ENCODE measurements at places on chromosomes 12 and 14.

- no peak for DNase-seq
These were observed 3.6 kb downstream of the COQ6 start for GRCh38 chr14:73953731-73954130.

- no peak for DNase-seq
These were observed 65.9 kb downstream of the ACACB start for GRCh38 chr12:109182041-109182839.

DNA sequence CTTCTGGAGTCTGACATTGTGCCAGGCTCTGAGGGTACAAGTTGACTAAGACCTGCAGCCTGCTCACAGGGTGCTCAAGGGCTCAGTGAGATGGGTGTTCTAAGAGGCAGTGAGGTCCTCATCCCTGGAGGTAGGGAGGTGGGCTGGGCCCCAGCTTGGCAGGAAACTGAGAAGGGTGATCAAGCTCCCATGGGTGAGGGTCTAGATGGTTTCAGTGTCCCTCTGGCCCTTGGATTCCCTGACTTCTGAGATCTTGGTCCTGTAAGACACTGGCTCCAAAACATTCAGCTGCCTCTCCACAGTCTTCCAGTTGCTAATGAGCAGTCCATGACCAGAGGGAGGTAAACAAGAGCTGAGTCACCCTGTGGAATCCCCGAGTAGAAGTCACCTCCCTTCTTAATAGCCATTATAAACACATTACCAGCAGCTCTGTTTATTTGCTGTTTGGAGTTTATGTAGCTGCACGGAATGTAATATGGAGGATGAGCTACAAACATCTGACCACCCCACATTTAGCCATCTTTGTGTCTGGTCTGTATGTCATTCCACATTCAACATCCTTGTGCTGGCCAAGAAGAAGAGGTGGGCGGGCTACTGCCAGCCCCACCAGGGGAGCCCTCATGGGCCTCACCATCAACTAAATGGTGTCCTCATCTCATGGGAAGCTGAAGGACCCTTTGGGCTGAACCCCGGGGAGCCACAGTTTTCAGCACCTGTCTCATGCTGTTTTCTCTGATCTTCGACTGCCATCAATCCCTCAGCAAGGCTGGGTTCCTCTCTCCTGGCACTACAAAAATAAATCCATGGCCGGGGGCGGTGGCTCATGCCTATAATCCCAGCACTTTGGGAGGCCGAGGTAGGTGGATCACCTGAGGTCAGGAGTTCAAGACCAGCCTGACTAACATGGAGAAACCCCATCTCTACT, 37.2 kb upstream of the BDKRB2 start:
- peak; percentile 57 for DNase-seq

GRCh38 chr14:89304972-89305703, 111.9 kb downstream of the FOXN3 start:
- peak; percentile 58 for DNase-seq

DNA sequence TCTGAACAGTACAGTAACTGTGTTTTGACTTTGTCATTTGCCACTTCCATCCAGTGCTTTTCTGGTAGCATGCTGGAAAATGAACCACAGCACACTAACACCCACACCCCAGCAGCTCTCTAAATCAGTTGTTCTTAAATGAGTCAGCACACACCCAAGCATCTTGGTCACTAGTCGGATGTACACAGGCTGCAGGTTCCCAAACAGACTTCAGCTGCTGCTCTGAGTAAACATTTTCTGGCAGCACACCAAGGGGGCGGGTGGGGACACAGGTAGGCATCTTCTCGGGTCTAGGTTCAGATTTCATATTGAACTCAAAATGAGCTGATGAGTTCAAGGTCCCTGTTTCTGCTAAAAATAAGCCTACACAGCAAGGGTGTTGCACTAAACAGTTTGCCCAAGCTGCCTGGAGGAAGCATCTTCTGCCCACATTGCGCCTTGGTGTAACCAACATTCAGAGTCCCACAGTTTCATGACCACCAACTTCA, 39.8 kb downstream of the IFNG start:
- DNase-seq = no peak

DNA sequence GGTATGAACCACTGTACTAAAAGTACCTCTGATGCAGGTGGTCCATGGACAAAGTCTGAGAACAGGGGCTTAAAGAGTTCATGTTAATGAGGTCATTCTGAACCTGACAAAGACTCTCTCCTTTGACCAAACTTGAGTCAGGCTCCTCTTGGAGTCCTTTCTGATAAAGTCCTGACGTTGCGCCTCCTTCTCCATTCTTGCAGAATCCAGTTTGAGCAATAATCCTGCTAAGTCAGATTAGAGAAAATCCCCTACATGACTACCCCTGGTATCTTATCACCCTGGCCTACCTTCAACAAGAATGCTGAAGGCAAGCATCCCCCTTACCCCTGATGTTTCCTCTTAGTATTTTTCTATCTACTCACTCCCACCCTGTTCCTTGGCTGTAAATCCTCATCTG, 46.0 kb upstream of the ISM2 start:
- DNase-seq = no peak

GRCh38 chr12:49949866-49950265, 671 bp upstream of the AQP2 start:
- DNase-seq = no peak

GRCh38 chr12:121713793-121714192, 1.2 kb downstream of the TMEM120B start:
- DNase-seq = no peak

- no peak for DNase-seq
These were observed 51.4 kb downstream of the WSCD2 start for GRCh38 chr12:108180255-108181094.

GRCh38 chr14:41549282-41549681, 57.4 kb upstream of the LRFN5 start:
- DNase-seq = no peak

GRCh38 chr12:18905134-18905533, 167.2 kb downstream of the CAPZA3 start:
- no peak for DNase-seq

- DNase-seq = peak; percentile 90
These were observed 33.0 kb downstream of the HIGD1C start for GRCh38 chr12:50985322-50985721.

DNA sequence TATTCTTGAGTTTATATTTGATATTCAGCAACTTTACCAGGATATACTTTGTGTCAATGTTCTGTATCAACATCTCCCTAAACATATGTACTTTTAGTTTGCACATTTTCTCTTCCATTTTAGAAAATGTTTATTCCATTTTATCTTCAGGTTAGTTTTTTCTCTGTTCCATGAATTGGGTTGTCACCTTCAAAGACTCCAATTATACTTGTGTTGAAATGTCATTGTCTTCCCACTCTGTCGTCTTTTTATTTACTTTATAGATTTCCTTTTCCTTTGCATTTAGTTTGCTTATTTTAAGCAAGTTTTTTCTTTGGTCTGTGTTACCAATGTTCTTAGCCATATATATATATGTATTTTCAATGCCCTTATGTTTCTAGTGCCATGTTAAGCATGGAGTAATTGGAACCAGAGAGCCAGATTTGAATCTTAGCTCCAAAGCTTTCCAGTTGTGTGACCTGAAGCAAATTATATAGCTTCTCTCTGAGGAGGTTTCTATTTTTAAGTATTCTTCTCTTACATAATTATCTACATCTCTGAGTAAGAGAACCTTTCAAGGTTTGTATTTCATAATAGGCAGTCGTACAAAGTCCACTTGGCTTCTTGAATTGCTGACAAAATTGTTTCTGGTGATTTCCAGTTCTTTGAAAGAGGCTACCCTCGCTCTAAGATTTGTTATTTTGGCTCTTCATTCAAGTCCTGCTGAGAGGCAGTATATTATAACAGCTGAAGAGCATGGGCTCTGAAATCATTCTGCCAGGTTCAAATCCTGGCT, 85.8 kb upstream of the DYRK2 start:
- DNase-seq = no peak

GRCh38 chr12:57518920-57519795, 1.2 kb downstream of the DDIT3 start:
- DNase-seq = peak; percentile 73

- no peak for DNase-seq
These were observed 22.3 kb upstream of the PLEKHH1 start for GRCh38 chr14:67510836-67511235.

GRCh38 chr12:49015196-49015595, 3.4 kb downstream of the PRKAG1 start:
- DNase-seq = no peak

GRCh38 chr14:99609245-99610170, 5.5 kb upstream of the CCDC85C start:
- no peak for DNase-seq

DNA sequence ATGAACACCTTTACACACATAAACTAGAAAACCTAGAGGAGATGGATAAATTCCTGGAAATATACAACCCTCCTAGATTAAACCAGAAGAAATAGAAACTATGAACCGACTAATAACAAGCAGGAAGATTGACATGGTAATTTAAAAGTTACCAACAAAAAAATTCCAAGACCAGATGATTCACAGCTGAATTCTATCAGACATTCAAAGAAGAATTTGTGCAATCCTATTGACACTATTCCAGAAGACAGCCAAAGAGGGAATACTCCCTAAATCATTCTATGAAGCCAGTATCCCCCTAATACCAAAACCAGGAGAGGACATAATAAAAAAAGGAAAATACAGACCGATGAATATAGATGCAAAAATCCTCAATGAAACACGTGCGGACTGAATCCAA, 102.6 kb upstream of the KRR1 start:
- peak; percentile 23 for DNase-seq
